ENCODE measurements at places on chromosomes 2 and 18. TPM values are rescaled to one million over a fixed set of nuclear protein-coding genes. Genes with fewer than 3 reads are reported as not detected.

Gene QPCT
- 5.2 TPM for total RNA-seq

Gene CNDP2
- 65.7 TPM for total RNA-seq

Gene RTKN
- total RNA-seq, result 18.5 TPM

Gene PLGLB2
- total RNA-seq, result 0.97 TPM

Gene CCBE1
- 0.05 TPM for total RNA-seq

Gene ATRAID
- total RNA-seq, result 131 TPM

Gene CHRND
- total RNA-seq, result 0.11 TPM

Gene ALPP
- not detected for total RNA-seq

Gene ALPG
- total RNA-seq, result not detected

Gene PDCD1
- total RNA-seq, result 2.0 TPM

Gene VWA3B
- 0.51 TPM for total RNA-seq

Gene PXDN
- 27.5 TPM for total RNA-seq

Gene PROM2
- 0.83 TPM for total RNA-seq

Gene CCDC121
- 3.5 TPM for total RNA-seq

Gene APCDD1
- total RNA-seq, result 9.9 TPM
